ENCODE measurements at places on chromosomes 13 and 19.

GRCh38 chr19:55344444-55344843, 4.8 kb downstream of the KMT5C start:
- DNase-seq = no peak

DNA sequence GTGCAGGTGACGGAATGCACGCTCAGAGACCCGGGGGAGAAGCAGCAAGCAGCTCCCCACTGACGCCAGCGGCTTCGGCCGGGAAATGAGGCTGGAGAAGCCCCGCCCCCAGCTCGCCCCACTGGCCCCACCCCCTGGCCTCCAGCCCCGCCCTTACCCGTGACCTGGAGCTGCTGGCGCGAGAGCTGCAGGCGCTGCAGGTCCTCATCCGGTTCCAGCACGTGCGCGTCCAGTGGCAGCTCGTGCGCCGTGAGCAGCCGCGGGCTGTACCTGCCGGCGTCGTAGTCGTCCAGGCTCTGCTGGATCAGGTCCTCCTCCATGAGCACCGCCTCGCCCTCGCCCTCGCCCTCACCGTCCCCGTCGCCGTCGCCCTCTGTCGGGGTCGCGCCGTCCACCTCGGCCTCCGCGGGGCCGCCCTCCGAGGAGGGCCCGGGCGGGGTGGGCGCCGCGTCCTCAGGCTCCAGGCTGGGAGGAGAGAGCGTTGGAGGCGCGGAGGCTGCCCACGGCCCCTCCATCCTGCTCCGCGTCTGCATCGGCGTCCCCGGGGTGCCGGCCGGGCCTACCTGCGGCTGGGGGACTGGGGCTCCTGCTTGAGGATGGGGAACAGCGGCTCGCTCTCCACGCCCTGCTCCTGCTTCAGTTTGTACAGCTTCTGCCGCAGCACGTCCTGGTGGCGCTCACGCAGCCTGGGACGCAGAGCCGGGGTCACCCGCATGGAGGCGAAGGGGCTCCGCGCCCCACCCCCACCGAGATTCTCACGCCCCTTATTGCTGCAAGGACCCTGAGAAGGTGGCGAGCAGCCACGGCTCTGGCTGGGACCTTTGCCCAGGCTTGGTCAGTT, 6.4 kb upstream of the TBXA2R start:
- no peak for DNase-seq

- DNase-seq = peak; percentile 56
Measured at GRCh38 chr13:94595001-94595949, 677 bp downstream of the TGDS start.

- no peak for DNase-seq
Measured at GRCh38 chr19:39850892-39851291, 4.7 kb upstream of the FBL start.

DNA sequence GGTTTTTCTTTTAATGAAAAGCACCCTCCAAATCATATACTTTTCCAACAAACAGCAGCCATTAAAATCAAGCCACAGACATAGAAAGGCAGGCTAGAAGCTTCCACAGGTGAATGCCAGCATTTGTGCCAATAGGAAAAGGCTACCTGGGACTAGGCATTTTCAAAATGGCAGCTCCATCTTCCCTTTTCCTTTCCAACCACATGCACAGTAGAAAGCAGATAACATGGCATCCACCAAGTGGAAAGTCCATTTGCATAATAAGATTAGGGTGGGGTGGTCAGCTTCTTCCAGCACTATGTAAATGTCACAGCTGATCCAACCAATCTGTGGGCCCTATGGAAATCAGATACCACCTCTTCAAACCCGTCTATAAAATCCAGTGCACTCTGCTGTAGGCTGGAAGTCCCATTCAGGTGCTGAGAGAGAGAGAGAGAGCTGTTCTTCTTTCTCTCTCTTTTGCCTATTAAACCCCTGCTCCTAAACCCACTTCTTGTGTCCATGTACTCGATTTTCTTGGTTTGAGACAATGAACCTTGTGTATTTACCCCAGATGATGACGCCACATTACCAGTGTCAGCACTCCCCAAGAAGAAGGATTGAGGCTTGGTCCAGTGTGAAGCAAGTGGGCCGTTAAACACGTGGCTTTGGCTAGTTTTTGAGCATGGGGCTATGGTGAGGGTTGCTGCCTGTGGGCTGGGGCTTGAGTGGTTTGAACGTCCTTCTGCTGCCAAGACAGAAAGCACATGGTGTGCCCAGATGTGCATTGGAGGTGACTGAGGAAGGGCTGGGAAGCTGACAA, 24.2 kb upstream of the IGFL1 start:
- DNase-seq = no peak

DNA sequence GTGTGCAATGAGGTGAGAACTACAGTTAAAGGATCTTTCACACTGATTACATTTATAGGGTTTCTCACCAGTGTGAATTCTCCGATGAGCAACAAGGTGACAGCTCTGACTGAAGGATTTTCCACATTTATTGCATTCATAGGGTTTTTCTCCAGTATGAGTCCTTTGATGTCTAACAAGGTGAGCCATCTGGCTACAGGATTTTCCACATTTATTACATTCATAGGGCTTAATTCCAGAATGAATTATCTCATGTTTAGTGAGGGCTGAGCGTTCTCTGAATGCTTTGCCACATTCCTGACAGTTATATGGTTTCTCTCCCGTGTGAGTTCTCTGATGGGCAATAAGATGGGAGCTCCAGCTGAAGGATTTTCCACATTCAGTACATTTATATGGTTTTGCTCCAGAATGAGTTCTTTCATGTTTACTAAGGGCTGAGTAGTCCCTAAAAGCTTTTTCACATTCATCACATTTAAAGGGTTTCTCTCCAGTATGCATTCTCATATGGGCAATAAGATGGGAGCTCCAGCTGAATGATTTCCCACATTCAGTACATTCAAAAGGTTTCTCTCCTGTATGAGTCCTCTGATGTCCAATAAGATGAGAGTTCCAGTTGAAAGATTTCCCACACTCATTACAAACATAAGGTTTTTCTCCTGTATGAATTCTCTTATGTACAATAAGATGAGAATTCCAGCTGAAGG, 4.4 kb upstream of the C19orf18 start:
- DNase-seq = no peak

DNA sequence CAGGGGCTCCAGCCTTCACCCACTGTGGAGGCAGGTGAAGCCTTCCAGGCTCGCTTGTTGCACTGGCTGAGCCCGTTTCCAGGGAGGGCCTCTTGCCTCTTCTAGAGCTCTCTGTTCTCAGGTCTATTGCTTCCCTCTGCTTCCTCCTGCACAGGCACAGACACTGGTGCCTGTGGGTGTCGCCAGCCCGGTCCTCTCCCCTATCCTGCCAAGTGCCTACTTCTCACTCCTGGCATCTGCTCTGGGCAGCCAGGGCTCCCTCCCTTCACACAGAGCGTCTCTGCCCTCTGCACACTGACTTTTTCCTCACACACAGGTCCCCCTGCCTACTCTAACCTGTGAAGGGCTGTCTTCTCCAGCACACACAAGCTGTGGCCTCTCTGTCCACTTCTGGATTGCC, 60.3 kb downstream of the SLC7A9 start:
- DNase-seq = no peak

DNA sequence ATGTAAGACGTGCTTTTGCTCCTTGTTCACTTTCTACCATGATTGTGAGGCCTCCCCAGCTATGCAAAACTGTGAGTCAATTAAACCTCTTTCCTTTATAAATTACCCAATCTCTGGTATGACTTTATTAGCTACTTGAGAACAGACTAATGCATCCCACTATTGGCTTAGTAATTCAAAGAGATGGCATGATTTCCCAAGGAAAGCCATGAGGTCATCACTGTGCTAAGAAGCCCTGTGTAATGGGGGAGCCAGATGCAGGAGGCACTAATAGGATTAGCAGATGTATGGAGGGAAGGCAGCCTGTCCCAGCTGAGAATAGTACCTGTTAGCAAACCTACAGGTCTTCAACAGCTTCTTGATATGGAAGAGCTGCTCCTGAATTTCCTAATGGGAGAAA, 38.1 kb downstream of the RUBCNL start:
- DNase-seq = no peak

DNA sequence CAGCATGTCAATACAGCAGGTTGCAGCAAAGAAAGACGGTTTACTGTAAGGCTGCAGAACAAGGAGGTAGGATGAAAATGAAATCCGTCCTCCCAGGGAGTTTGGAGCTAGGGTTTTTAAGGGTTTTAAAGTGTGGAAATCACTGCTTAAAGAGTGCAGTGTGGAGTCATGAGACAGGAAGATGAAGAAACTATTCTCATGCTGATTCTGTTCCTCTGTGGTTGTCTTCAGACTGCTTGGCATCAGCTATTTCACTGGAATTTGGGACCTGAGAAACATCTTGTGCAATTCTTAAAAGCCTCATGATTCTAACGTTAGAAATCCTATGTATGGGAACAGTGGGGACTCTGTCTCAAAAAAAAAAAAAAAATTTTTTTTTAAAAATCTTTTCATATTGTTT, 11.4 kb downstream of the ZNF331 start:
- DNase-seq = peak; percentile 9

DNA sequence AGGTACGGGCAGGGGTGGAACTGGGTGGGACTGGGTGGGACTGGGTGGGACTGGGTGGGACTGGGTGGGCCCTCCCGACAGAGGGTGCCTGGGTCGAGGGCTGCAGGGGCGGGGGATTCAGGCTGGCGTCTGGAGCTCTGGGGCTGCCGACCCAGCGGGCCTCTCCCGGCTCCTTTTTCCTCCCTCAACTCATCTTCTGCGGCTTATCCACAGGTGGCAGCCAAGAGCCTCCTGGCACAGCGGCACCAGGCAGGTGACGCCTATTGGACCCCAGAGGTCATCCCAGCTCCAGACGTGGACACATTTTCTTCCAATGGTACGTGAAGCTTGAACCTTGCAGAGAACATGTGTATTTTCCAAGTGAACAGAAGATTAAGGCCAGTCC, 533 bp downstream of the ZNF544 start:
- peak; percentile 43 for DNase-seq

DNA sequence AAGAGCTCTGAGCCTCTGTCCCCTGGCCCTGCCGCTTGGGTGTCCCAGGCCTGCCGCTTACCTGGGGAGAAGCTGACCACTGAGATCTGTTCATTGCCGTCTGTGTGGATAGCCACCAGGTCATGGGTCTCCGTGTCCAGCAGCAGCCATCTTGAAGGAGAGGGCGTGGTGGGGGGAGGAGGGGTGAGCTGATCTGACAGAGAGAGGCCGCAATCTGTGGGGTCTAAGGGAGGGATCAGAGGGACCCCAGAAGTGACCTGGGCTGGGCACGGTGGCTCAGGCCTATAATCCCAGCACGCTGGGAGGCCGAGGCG, 14.6 kb upstream of the GPR4 start:
- no peak for DNase-seq

GRCh38 chr13:74747186-74747955, 613.2 kb upstream of the KLF12 start:
- DNase-seq = no peak

DNA sequence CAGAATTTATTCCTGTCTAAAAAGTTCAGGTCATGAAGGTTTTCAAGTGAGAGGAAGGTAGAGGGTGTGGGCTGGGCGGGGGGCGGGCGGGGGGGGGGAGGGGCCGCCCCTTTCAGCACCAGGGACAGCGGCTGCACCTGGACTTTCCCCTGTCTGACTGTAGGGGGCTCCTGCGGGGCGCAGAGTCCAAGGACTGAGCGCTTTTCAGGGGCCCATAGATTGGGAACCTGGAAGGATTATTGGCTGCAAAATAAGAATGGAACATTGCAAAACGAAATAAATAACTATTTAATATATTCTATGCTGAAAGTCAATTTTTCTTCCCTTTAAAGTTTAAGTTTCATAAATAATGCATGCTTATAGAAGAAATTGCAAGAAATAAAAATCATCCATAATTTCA, 8.9 kb upstream of the CYP4F3 start:
- DNase-seq = peak; percentile 64

DNA sequence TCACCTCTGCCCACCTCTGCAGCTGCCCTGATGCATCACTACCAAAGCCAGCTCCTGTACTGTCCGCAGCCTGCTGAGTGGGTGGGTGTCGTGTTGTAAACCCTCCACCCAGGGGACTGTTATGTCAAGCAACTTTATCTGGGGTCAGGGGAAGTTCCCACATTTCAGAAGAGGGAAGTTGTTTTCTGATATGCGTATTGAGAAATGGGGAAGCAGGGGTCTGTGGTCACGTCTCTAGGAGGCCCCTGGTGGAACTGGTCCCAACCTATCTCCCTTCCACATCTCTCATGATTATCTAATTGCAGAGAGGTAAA, 31.2 kb downstream of the CLEC17A start:
- peak; percentile 95 for DNase-seq

GRCh38 chr13:48224701-48225100, 8.3 kb upstream of the ITM2B start:
- no peak for DNase-seq

- peak; percentile 83 for DNase-seq
Measured at GRCh38 chr13:36432106-36432544, at the start of gene CCNA1. Gene CCNA1 (plus strand): TSS chr13:36432495. CDS start chr13:36433057, 562 bp downstream.

- DNase-seq = no peak
Measured at GRCh38 chr13:20441879-20442278, 83.8 kb downstream of the CRYL1 start.

DNA sequence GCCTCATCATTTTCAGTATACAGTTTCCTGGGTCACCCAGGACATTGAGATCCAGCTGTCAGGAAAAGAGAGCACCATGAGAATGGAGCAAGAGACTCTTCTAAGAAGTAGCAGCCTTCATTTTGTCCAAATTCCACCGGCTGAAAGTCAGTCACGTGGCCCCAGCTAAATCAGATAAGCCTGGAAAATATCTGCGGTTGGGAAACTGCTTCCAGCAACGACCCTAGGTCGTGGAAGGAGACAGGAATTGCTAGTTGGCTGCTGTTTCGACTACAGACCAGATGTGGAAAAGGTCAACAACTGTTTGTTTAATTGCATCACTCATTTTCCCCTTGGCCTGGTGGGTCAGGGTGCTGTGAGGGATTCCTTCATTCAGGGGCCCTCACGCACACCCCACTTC, 107.0 kb downstream of the ZNF536 start:
- no peak for DNase-seq

- no peak for DNase-seq
Measured at GRCh38 chr13:73902296-73902695, 231.9 kb downstream of the KLF12 start.

DNA sequence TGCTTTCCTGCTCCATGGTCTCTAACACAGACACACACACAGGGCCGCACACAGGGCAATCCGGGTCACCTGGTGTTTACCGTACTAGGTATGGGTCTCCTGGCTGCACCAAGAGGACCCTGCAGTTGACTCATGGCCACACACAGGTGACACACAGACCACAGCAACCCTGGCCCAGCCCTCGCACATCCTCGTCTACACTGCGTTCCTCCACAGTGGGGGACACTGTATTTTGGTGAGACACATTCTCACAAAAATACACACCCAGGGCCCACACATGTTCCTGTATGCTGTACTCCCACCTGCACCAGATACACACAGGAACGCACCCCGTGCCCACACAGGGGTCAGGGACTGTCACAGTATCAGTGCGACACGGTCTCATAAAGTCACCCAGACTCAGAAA, 12.8 kb downstream of the PDE4A start:
- DNase-seq = no peak

GRCh38 chr13:109281017-109281902, 505.1 kb downstream of the IRS2 start:
- no peak for DNase-seq

- no peak for DNase-seq
Measured at GRCh38 chr19:49212016-49212701, 54.6 kb downstream of the TRPM4 start.

GRCh38 chr19:9727644-9728043, 40.9 kb downstream of the ZNF846 start:
- DNase-seq = no peak

- DNase-seq = no peak
Measured at GRCh38 chr13:33051632-33052031, 35.4 kb downstream of the KL start.
